ENCODE measurements at places on chromosomes 2 and 18. TPM values are rescaled to one million over a fixed set of nuclear protein-coding genes. Genes with fewer than 3 reads are reported as not detected.
A peak's percentile ranks its signal among the peaks of the same experiment; 100 is the strongest.

DNA sequence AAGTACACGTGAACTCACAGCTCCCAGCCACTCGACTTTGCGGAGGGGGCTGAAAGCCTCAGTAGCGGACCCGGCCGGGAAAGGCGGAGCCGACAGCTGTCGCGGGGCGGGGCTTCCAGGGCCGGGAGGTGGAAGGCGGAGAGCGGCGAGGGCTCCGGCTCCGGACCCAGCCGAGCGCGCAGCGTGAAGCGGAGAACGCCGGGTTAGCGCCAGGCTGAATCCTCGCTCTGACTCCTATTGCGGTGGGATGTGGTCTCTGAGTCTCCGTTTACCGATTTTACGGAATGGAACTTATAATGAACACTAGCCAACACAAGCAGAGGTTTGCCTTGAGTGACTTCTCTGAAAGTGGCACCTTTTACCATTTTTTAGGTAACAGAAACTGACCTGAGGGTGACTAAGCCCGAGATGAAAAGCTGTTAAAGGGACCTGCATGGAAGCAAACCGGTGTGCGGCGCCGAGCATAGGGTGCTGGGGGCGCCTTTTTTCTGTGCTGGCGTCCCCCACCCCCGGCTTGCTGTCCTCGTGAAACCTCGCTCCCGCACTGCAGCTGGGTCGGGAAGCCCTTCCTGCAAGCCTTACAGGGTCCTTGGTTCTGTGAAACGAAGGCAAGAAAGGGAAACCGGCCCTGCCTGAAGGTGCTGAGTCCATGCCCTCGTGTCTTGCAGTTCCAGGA is 72.9 kb downstream of the EN1 start:
- DNase-seq: peak; percentile 77

IL1B gene
- total RNA-seq: 0.76 TPM

- no peak for DNase-seq
Observed at GRCh38 chr2:215260097-215260677, 51.7 kb upstream of the ATIC start.

GRCh38 chr2:189629531-189630453 is 31.5 kb upstream of the ASNSD1 start:
- DNase-seq: no peak

RFX8 gene
- total RNA-seq: not detected

GRCh38 chr2:142755191-142755590 is 122.3 kb upstream of the KYNU start:
- DNase-seq: no peak

METAP1D gene
- total RNA-seq: 10.4 TPM

- DNase-seq: no peak
Observed at GRCh38 chr2:74498500-74499266, 720 bp downstream of the LBX2 start.
